Immature natural killer cell (primary cell): ENCODE measurements at places on chromosomes 11 and 22.
A peak's percentile ranks its signal among the peaks of the same experiment; 100 is the strongest.

DNA sequence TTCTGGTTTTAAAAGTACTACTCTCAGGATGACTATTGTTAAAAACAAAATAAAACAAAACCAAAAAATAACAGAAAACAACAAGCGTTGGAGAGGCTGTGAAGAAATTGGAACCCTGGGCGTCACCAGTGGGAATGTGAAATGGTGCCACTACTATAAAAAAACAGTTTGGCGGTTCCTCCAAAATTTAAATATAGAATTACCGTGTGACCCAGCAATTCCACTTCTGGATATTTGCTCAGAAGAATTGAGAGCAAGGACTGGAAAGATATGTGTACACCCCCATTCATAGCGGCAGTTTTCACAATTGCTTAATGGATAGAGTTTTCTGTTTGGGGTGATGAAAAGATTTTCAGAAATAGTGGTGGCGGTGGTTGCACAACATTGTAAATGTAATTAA is 8.6 kb downstream of the APOA4 start:
- H3K27me3 ChIP-seq, result no peaks in the 10 kb centered on the region
- no peaks in the 10 kb centered on the region for H3K36me3 ChIP-seq
- H3K4me3 ChIP-seq, result no peak overlapping the region
- no peak overlapping the region for H3K27ac ChIP-seq
- DNase-seq, result no peak
- H3K4me1 ChIP-seq, result no peaks in the 10 kb centered on the region

DNA sequence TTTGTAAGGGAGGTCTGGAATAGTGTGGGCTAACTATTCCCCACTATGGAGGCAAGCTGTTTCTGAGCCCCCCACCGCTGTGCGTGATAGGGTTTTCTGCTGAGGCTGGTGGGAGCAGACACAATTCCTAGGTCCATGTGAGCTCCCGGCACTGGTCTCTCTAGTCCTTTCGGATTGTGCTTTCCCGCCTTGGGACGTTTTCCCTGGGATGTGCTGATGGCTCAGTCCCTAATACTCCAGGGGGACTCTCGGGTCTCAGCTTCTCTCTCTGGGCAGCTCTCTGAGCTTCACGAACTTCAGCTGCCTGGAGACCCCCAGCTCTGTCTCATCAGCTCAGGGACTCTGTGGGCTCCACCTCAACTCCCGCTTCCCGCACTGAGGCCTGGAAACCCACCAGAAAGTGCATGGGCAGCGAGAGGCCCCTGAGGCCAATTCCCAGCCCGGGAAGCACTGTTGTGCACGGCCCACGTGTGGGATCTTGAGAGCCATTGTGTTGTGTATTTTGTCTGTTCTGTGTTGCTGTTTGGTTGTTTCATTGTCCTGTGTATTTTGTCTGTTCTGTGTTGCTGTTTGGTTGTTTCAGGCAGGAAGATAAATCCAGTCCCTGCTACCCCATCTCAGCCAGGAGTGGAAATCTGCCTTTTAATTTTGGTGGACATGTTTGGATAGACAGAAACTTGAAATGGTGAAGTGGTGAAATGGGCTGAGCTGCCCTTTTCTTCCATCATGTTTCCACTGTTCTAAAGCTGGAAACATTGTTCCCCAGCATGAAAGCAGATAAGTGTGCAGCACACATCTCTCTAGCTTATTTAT is 12.7 kb upstream of the TNNT3 start:
- H3K27me3 ChIP-seq, result peaks cover 2% of the 10 kb centered on the region
- H3K4me1 ChIP-seq, result no peaks in the 10 kb centered on the region
- no peak overlapping the region for H3K4me3 ChIP-seq
- no peak for DNase-seq
- H3K27ac ChIP-seq, result no peak overlapping the region

DNA sequence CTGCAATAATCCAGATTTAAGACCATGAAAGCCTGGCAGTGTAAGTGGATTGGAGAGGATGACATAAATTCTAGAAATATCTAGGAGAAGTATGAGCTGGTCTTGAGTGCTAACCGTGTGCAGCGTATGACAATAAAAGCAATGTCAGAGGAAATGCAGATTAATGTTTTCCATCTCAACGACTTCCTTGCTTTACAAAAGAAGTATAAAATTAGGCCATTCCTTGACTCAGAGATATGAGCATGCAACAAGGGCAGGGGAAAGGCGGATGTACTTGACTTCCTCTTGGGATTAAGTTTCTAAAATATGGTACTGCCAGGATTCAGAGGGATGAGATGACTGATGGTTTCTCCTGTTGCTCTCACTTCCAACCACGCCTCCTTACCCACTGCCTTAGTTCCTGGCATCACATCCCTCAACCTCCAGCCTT is 32.3 kb downstream of the ADAMTS15 start:
- no peaks in the 10 kb centered on the region for H3K36me3 ChIP-seq
- H3K27ac ChIP-seq, result no peak overlapping the region
- no peak for DNase-seq
- no peaks in the 10 kb centered on the region for H3K27me3 ChIP-seq

DNA sequence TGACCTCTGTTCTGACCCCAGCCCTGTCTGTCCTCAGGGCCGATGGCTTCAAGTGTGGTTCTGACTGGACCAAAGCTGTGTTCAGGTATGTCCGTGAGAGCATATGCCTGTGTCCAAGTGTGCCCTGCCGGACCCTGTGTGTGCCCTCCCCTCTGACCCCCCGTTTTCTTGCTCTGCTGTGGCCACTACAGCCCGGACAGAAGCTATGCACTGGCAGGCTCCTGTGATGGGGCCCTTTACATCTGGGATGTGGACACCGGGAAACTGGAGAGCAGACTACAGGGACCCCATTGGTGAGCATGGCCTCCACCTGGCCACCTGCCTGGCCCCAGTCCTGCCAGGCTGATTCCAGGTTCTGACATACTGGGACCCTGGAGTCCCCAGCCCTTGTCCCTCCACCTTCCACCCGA is 14.5 kb downstream of the ATG16L2 start:
- DNase-seq, result no peak
- H3K4me1 ChIP-seq, result peaks cover 31% of the 10 kb centered on the region
- H3K27ac ChIP-seq, result peak overlapping the region; percentile 96
- H3K27me3 ChIP-seq, result peaks cover 18% of the 10 kb centered on the region
- H3K36me3 ChIP-seq, result peaks cover 3% of the 10 kb centered on the region

GRCh38 chr11:100808904-100809491 is 121.9 kb downstream of the ARHGAP42 start:
- H3K27ac ChIP-seq, result no peak overlapping the region
- no peak for DNase-seq
- no peaks in the 10 kb centered on the region for H3K36me3 ChIP-seq
- H3K4me1 ChIP-seq, result no peaks in the 10 kb centered on the region
- no peaks in the 10 kb centered on the region for H3K27me3 ChIP-seq
- no peak overlapping the region for H3K4me3 ChIP-seq

DNA sequence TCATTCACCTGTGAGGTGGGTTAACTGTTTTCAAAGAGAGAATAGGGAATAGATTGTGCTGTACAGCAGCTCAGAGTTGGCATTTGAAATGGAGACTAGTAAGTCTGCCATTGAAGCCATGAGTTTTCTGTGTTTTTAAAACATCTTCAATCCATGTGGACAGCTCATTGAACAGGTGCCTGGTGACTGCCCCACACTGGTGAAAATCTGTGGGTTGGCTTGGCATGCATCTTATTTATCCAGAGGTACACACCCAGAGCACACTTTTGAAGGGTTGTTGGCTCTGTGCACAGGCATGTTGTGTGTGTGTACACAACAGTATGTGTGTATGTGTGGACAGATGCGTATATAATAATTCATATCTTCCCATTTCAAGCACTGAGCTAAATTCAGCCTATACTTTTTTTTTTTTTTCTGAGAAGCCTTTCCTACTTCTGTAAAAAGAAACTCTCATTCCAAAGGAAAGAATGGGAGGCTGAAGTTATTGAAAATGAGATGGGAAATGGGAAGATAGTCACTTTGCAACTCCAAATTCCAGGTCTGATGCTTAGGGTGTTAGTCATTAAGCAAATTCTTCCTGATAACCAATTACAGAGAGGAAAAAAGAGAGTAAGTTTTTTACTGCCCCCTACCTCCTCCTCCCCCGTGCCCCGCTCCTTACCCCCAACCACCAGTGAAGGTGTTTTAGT is 7.0 kb upstream of the LYVE1 start:
- H3K4me1 ChIP-seq, result no peaks in the 10 kb centered on the region
- no peak overlapping the region for H3K27ac ChIP-seq
- peaks cover 3% of the 10 kb centered on the region for H3K27me3 ChIP-seq

GRCh38 chr11:37597776-37598175 is 999.7 kb upstream of the RAG2 start:
- H3K27ac ChIP-seq, result no peak overlapping the region
- H3K36me3 ChIP-seq, result no peaks in the 10 kb centered on the region
- no peak overlapping the region for H3K4me3 ChIP-seq
- no peak for DNase-seq
- H3K4me1 ChIP-seq, result peaks cover 8% of the 10 kb centered on the region
